ENCODE measurements at places on chromosomes 6 and 20.

GRCh38 chr6:55567558-55567957, 11.4 kb downstream of the HMGCLL1 start:
- DNase-seq: no peak

DNA sequence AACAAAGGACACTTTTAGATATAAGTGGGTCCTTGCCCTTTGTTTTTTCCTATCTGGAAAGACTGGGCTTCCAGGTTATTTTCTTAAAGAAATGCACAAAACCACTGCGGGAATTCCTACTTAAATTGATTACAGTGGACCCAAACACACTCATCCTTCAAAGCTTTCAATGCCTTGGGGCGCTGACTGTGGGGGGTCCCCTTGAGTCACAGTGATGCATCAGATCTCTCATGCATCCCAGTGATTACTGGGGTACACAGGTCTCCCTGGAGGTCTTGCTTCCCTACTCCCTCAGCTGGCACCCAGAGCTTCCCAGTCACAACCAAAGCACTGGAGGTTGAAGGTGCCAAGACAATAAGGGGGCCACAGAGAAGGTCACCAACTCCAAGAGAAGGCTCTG, 20.7 kb downstream of the ABHD12 start:
- no peak for DNase-seq

- no peak for DNase-seq
Observed at GRCh38 chr6:143196525-143197225, 136.0 kb downstream of the AIG1 start.

DNA sequence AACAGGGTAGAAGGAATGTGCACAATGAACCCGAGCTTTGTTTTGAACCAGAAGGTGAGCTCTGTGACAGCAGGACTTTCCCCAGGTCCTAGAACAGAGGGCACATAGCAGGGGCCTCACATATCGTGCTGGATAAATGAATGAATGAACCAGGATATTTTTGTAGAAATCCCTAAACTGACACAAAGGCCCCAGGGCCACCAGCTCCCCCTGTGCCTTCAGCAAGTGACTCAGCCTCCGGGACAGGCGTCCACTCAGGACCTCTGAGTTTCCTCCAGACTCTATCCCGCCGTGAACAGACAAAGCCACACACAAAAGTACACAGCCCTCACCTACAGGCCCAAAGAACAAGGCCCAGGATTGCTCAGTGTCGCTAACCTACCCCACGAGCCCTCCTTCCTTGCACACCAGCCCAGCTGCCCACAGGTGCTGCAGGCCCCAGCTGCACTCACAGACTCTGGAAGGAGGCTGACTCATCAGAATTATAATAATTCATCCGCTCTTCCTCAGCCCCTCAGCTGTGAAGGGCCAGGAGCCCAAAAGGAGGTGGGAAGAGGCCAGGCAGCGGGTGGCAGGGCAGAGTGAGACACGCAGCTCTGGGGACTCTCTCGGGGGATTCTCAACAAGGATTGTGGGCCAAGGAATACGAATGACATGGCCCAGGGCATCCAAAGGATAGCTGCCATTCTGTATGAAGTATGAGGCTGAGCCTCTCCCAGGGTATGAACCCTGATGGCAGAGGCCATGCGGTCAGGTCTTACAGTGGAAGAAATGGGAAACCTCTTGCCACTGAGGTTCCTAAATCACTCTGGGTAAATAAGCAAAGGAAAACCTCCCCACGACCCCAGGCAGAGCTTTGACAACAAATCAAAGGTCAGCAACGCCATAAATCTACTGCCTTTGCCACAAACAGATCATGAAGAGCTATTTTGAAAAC, 40.9 kb downstream of the SUMO4 start:
- DNase-seq: no peak
